ENCODE measurements at places on chromosomes 5 and 9.

DNA sequence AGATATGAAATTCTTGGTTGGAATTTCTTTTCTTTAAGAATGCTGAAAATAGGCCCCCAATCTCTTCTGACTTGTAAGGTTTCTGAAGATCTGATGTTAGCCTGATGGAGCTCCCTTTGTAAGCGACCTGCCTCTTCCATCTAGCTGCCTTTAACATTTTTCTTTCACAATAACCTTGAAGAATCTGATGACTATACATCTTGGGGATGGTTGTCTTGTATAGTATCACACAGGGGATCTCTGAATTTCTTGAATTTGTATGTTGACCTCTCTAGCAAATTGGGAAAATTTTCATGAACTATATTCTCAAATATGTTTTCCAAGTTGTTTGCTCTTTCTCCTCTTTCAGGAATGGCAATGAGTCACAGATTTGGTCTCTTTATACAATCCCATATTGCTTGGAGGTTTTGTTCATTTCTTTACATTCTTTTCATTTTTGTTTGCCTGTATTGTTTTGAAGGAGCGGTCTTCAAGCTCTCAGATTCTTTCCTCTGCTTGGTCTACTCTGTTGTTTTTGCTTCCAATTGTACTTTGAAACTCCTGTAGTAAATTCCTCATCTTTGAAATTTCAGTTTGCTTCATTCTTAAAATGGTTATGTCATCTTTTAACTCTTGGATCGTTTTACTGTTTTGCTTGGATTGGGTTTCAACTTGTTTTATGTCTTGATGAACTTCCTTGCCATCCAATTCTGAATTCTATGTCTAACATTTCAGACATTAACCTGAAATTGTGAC is 245.2 kb upstream of the TARS1 start:
- DNase-seq, result no peak

- DNase-seq, result no peak
Measured at GRCh38 chr5:134099288-134099872, 15.1 kb upstream of the TCF7 start.

- DNase-seq, result no peak
Measured at GRCh38 chr9:107739601-107740082, 250.1 kb upstream of the KLF4 start.

DNA sequence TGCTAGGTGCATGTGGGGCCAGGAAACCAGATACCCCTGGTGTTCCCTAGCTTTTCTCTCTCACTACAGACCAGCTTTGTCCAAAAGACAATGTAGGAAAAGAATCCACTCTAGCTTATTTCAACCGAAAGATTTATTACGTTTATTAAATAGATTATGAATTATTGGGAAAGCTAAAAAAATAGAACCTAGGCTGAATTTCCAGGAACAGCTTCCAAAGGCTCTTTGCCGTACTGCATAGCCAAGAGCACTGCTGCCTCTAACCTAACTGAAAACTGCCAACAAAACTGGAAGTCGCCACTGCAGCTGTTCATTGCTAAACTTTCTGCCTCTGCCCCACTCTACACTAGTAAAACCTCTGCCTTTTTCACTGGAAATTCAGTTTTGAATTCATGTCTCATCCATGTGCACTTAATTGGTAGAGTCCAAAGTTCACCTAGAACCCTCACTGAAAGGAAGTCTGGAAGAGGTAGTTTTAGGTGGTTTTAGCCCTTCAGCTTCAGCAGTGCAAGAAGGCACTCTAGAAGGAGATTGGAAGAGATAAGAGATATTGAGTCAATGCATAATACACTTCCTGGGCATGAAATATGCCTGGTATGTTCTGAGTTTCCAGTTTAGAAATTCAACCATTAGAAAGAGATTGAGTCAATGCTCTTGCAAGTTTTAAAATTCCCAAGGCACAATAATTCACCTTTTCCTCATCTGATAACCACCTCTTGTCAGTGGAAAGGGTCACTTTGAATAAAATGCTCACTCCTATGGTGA is 927.9 kb downstream of the MAT2B start:
- DNase-seq, result no peak
